Hematopoietic multipotent progenitor cell treated with erythropoietin and hydrocortisone succinate and interleukin-3 and kit ligand, for 17 days (in vitro differentiated cells): ENCODE measurements at places on chromosomes 5 and 9.

- DNase-seq: no peak
These were observed 61.8 kb downstream of the GGTA1 start for GRCh38 chr9:121437891-121438290.

GRCh38 chr5:63726496-63726895 is 235.7 kb downstream of the HTR1A start:
- DNase-seq: no peak

- no peak for DNase-seq
These were observed 274.8 kb downstream of the DOCK8 start for GRCh38 chr9:489198-490197.

- no peak for DNase-seq
These were observed 36.3 kb upstream of the LRRC19 start for GRCh38 chr9:27041746-27042145.

GRCh38 chr5:63555874-63556273 is 406.4 kb downstream of the HTR1A start:
- DNase-seq: no peak

DNA sequence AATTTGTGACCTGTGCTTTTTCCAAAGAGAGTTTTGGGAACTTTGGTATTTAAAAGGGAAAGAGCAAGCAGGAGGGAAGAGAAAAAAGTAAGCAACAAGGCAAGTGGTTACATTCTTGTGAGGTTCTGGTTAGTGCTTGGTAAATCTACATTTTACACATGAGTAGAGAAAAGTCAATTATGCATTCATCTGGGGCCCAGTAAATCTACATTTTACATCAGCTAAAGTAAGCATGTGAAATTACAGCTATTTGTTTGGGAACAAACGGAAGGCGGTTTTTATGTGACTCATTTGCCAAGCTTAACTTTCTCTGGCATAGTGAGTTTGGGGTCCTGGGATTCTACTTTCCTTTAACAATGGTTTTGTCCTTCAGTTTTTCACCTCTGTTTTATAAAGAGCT is 102.2 kb downstream of the SNX18 start:
- DNase-seq: no peak

- no peak for DNase-seq
These were observed 157.5 kb upstream of the BRINP1 start for GRCh38 chr9:119526698-119527097.

DNA sequence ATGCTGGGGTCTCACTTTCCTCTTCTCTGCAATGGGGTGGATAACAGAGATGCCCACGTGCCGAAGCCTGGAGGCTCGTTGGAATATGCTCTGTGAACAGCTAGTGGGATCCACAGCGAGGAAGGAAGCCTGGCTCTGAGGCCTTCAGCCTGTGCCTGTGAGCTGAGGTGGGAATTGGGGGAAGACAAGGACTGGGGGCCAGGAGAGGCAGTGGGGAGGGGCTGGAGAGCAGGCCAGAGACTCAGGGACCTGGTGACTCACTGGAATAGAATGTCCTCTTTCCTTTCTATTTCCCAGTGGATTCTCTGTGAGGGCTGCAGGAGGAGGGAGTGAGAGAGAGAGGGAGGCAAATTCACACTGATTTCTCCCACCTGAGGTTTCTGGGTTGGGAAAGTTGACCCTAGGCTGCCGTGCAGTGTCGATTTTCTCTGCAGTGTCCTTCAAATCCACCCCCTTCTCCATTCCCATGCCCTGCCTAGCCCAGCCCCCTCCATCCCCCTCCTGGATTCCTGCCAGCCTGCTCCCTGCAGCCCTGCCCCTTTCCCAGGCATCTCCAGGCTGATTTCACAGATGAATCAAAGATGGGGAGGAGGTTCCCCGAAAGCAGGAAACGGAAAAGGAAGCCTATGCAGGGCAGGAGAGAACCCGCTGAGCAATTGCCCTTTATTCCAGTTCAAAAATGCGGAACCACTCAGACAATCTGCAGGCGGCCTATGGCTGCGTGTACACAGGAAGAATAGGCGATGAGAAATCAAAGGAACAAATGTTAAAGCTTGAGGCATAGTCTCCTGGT is 1.4 kb upstream of the SPAAR start:
- no peak for DNase-seq

GRCh38 chr5:71601222-71602026 is 14.3 kb downstream of the MCCC2 start:
- peak; percentile 56 for DNase-seq

- no peak for DNase-seq
These were observed 2.5 kb upstream of the CMBL start for GRCh38 chr5:10310066-10310779.

DNA sequence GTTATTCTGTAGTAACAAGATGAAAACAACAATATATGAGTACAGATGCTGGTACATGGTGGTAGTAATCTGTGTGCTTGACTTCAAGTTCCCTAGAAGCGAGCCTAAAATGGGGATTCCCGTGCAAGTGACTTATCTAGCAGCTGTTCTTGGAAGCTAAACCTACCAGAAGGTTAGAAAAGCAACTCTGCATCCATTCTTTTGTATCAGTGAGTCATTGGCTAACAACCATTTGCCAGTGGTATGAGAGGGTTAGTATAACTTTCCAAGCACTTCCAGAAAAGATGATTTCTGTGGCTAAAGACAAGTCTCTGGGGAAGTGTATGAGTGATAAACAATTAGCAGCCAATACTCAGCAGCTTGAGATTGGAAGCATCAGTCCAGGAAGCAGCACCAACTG is 787.7 kb upstream of the CDH6 start:
- DNase-seq: no peak

DNA sequence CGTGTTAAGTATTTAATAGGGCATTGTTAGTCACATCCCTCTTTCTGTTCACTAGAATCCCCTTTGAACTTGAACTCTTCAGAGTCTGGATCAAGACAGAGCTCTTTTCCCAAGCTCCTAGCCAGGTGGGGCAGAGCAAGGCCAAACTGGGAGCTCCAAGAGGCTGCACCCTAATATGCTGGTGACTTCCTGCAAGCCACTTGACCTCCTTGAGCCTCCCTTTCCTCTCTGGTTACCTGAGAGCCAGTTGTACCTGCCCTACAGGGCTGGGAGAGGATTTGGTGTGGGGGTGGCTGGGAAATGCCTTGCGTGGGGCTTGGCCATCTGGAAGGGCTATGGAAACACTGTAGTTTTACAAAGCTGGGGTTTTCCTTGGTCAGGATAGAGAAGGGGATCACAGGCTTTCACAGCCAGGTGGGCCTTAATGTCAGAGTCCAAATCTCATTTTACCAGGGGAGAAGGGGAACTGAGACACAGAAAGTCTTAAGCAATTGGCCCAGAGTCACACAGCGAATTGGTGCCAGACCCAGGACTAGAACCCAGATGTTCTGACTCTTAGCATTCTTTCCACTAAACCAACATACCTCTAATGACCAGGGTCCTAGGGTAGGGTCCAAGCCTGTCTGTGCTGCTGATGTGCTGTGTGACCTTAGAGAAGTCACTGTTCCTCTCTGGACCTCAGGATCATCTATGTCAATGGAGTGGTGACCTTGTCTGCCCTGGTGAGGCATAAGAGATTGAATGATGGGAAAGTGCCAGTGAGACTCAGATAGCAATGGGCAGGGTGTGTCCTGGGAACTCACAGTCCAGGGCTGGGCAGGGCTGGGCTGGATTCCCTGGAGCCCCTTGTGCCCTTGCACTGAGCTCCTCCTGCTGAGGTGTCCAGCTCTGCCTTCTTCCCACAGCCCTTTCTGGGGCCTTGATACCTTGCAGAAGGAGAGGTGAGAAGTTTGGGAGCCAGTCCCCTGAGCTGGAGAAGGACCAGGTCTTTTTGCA is 35.8 kb downstream of the GSN start:
- no peak for DNase-seq

GRCh38 chr5:32108167-32108566 is 66.0 kb downstream of the GOLPH3 start:
- no peak for DNase-seq

GRCh38 chr5:7186818-7187217 is 209.1 kb upstream of the ADCY2 start:
- no peak for DNase-seq

- DNase-seq: no peak
These were observed 566.9 kb upstream of the RGMB start for GRCh38 chr5:98206566-98206965.

- DNase-seq: no peak
These were observed 58.0 kb downstream of the TLE4 start for GRCh38 chr9:79629721-79630120.

DNA sequence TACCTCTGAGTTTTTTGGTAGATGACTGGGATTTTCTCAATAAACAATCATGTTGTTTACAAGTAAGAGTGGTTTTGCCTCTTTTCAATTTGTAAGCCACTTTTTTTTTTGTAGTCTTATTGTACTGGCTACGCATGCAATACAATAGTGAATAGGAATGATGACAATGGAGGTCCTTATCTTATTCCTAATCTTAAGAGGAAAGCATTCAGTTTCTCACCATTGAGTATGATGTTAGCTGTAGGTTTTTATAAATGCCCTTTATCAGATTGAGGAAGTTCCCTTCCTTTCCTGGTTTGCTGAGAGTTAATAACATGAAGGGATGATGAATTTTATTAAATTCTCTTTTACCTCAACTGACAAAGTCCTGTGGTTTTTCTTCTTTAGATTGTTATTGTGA is 155.2 kb downstream of the ADAMTSL1 start:
- DNase-seq: no peak

DNA sequence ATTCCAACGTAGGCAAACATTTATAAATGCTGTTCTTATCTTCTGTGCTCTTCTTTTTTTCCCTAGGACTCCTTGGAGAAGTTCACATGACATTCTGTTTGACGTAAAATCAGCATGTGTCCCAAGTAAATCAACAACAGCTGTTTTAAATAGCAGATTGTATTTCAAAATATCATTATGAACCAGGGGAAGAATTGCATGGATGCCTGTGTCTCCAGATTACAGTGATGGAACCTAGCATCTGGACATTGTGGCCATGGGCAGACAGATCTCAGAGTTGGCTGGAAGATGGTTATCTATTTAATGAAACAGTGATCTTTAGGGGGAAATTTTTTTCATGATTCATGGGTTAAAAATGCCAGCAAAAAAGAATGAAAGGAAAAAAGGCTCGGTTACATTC is 222.0 kb downstream of the MAN2A1 start:
- no peak for DNase-seq

- DNase-seq: peak; percentile 82
These were observed 12.8 kb downstream of the OR1J1 start for GRCh38 chr9:122464633-122465567.

GRCh38 chr9:131650254-131650653 is 89.6 kb downstream of the RAPGEF1 start:
- no peak for DNase-seq

- no peak for DNase-seq
These were observed 399.0 kb downstream of the CDH10 start for GRCh38 chr5:24245821-24246220.

DNA sequence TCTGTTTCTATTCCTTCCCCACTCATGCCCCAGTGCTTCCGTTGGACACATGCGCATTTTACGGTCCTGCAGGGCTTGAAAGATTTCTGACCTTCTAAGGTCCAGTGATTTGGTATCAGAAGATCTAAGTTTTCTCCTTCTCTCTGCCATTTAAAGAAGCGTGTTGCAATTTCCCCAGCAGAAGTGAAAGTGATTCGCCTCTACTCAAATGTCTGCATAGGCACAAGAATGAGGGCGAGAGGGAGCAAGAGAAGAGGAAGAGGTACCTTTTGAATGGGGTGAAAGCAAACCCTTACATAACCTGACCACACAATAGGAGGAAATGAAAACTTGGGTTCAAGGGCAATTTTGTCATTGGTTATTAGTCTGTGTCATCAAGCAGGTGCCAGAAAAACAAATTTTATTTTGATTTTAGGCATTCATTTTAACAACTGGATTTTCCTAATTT is 31.7 kb upstream of the NR3C1 start:
- no peak for DNase-seq
